ENCODE measurements at places on chromosomes 16 and 17. TPM values are rescaled to one million over a fixed set of nuclear protein-coding genes. Genes with fewer than 3 reads are reported as not detected.

FZD2 gene
- total RNA-seq = 3.9 TPM

BMERB1 gene
- 44.9 TPM for total RNA-seq

- DNase-seq = no peak
These were observed 2.2 kb downstream of the PLA2G15 start for GRCh38 chr16:68247400-68247799.

GRCh38 chr17:81869221-81870130 is 1.7 kb downstream of the ARHGDIA start:
- DNase-seq = no peak

GRCh38 chr16:79595931-79596450 is 4.5 kb downstream of the MAF start:
- no peak for DNase-seq

DNA sequence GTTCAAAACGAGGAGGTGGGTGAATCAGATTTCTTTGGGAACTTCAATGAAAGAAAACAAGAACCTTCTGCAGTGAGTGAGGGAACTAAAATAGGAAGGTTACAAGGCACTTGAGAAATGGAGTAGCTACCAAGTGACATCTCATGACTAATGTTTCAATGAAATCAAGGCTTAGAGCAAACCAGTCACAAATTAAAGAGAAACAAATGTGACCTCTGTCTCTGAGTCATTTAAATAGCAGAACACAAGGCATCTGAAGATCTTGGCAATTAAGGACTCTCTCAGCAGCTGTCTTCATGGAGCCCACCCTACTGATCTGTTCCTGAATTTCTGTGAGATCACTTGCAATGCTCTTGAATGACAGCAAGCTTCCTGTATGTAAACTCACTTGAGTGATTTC is 109.5 kb downstream of the CDH11 start:
- no peak for DNase-seq

- DNase-seq = peak; percentile 80
These were observed 30.1 kb upstream of the TNFRSF13B start for GRCh38 chr17:17001874-17002520.

DNA sequence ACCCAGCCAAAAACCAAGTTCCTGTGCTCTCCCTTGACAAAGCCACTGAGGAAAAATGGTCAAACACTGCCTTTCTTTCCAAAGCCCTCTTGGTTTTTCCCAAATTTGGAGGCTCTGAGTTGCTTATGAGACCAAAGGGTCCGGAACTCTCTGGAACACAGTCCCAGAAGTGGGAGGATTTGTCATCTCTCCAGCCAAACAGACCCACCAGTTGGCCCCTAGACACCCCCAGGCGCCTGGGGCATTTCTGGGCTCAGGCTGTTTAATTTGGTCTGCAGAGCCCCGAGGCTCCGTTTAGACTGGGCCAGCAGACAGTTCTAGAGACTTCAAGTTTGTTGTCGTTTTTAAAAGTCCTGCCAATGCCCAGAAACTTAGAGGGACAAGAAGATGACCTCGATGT is 239.1 kb downstream of the SEC14L1 start:
- DNase-seq = no peak

- no peak for DNase-seq
These were observed 24.1 kb upstream of the BCAS3 start for GRCh38 chr17:60653569-60653968.

GRCh38 chr16:79076047-79076767 is 524.3 kb downstream of the MAF start:
- DNase-seq = no peak

DNA sequence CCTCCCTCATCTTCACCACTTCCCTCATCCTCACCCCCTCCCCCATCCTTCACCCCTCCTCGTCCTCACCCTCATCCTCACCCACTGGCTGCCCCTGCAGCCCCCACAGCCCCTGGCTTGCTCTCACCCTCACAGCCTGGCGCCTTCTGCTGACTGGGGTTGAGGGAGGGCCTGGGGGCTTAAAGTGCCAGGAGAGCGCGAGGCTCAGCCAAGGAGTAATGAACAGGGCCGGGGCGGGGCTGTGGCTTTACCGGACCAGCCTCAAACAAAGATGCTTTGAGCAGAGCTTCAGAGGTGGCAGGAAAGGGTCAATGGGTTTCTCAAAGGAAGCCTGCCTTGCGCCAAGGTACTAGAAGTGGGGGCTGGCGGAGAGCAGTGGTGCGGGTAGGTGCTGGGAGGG is at the start of gene PRSS33:
Gene PRSS33, minus strand, starts transcription at position 155 of the 400 bp plus-strand sequence. CDS start 1,013 bp downstream, outside the sequence.
- DNase-seq = no peak

All from ureter (tissue), 1 donor.